H9 (cell line): ENCODE measurements at places on chromosomes 11 and 22. TPM values are rescaled to one million over a fixed set of nuclear protein-coding genes. Genes with fewer than 3 reads are reported as not detected.
A peak's percentile ranks its signal among the peaks of the same experiment; 100 is the strongest.

DNA sequence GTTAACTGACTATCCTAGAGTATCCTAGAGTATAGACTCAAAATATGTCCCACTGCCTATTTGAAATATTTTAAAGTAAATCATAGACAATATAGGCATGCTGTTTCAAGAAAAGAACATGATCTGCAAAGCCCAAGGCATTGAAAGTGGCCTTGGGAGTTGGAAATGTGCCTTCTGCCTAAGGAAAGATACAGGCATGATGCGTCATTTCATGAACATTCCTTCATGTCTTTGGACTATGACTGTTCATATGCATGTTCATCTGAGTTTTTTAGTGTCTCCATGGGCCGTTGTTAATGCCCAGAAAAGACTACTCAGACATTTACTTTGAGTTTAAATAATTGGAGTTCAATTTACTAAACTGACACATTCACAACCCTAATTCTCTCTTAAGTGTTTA, 69.7 kb upstream of the PRDM11 start:
- H3K27ac ChIP-seq = no peak overlapping the region
- no peaks in the 10 kb centered on the region for H3K27me3 ChIP-seq
- no peak for DNase-seq
- H3K4me3 ChIP-seq = no peak overlapping the region
- no peaks in the 10 kb centered on the region for H3K36me3 ChIP-seq
- no peaks in the 10 kb centered on the region; the same call in 1 of the 2 replicates for H3K4me1 ChIP-seq

GRCh38 chr11:706957-707816, 1.2 kb downstream of the EPS8L2 start:
- no peaks in the 10 kb centered on the region for H3K27me3 ChIP-seq
- peaks cover 6% of the 10 kb centered on the region; the same call in 1 of the 2 replicates for H3K36me3 ChIP-seq
- no peak overlapping the region for H3K27ac ChIP-seq
- peak; percentile 78 for DNase-seq
- peaks cover 5% of the 10 kb centered on the region; the same call in 1 of the 2 replicates for H3K4me1 ChIP-seq

- DNase-seq = peak; percentile 49
- no peak overlapping the region for H3K27ac ChIP-seq
- no peaks in the 10 kb centered on the region for H3K4me1 ChIP-seq
- no peak overlapping the region for H3K4me3 ChIP-seq
Measured at GRCh38 chr11:31641477-31642062, 132.0 kb downstream of the ELP4 start.

- no peaks in the 10 kb centered on the region for H3K27me3 ChIP-seq
- H3K4me3 ChIP-seq = no peak overlapping the region; the same call in 1 of the 2 replicates
- peaks cover 2% of the 10 kb centered on the region; the same call in 1 of the 2 replicates for H3K4me1 ChIP-seq
- no peaks in the 10 kb centered on the region for H3K36me3 ChIP-seq
Measured at GRCh38 chr11:108871152-108871551, 206.3 kb downstream of the DDX10 start.

DNA sequence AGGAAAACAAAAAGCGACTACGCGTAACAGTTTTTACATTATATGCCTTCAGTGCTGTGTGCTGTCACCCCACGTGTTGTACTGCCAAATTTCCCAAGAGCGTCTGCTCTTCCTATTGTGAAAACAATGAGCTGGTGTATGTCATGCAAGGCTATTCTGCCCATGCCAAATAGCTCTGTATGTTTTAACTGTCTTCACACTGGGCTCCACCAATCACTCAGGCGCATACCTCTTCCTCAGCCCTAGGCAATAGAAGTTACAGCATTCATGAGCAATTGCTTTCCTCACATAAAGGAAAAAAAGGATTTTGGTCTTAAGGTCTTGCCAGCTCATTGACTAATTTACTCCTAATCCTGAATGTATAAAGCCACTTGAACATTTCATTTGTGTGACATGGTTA, 606.8 kb downstream of the NTM start:
- no peaks in the 10 kb centered on the region for H3K27me3 ChIP-seq
- peak; percentile 39 for DNase-seq
- H3K36me3 ChIP-seq = no peaks in the 10 kb centered on the region
- peak overlapping the region; percentile 71 for H3K27ac ChIP-seq
- peaks cover 12% of the 10 kb centered on the region for H3K4me1 ChIP-seq
- 0 out of 3 replicates have a peak overlapping the region, but pooled peaks have one; percentile 24 for H3K4me3 ChIP-seq

DNA sequence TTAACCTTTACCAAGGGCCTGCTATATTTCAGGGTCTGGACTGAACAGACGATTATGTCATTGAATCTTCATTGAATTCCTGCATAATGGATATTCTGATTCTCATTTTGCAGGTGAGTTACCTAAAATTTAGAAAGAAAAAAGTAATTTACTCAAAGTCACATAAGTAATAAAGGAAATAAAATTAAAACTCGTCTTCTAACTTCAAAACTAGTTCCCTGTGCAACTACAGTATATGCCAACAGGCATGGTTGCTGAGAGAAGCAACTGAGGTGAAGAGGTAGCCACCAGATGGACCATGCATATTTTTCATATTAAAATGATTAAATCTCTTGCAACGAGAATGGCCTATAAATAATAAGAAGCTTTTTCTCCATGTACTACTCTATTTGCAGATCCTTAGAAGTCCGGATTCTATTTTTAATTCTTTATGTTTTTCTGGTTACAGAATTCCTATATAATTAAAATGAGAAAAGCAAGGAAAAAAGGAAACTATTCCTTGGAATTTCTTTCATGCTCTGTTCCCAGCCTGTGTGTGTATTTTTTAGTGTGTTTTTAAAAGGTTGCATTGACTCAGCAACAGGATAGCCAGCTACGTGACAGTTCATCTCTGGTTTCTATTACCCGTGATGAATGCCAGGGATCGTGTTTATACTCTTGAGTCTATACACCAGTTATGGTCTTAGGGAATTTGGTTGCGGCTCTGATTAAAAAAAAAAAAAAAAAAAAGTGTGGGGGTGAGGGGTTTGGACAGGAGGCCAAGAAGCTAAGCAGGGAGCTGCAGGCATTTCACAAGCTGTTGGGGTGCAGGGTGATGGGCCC, 186.8 kb downstream of the ETS1 start:
- DNase-seq = no peak
- H3K4me3 ChIP-seq = no peak overlapping the region
- no peaks in the 10 kb centered on the region for H3K36me3 ChIP-seq
- H3K4me1 ChIP-seq = no peaks in the 10 kb centered on the region
- no peaks in the 10 kb centered on the region for H3K27me3 ChIP-seq
- no peak overlapping the region for H3K27ac ChIP-seq

DNA sequence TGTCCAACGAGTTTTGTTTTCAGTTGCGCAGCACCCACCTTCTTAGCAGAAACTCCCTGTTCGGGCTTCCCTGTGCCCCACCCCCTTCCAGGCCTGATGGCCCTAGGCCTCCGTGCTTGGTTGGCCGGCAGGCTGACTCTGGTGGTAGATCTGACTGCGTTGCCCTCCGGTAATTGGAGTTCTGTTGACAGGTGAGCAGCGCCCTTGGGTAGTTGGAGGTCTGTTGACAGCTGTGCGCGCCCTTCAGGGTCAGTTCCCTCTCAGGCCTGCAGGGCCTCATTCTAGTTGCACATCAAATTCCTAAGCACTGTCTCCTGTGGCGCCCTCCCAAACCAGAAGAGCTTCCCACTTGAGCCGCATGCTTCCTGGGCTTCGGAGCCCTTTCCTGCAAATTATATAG, 776 bp downstream of the DGCR6 start:
- DNase-seq = no peak
- H3K4me1 ChIP-seq = no peaks in the 10 kb centered on the region
- H3K27me3 ChIP-seq = no peaks in the 10 kb centered on the region
- no peaks in the 10 kb centered on the region for H3K36me3 ChIP-seq
- H3K27ac ChIP-seq = no peak overlapping the region

DNA sequence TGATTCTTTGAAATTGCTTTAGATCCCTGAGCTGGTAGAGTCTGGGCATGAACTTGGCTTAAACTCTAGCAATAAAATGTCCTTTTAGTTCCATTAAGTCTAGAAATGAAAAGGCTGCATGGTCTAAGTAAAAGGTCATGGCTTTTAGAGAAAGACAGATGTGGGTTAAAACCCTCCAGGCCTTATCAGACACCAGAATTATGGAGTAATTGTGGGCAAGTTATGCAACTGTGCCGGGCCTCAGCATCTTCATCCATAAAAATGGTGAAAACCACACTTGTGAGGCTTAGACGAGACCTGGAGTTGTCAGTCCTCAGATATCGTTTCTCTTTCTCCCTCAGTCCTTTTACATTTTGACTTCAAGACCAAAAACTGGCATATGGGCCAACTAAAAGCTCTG, 597.9 kb upstream of the KIRREL3 start:
- DNase-seq = no peak
- no peaks in the 10 kb centered on the region for H3K36me3 ChIP-seq
- H3K4me1 ChIP-seq = no peaks in the 10 kb centered on the region; the same call in 1 of the 2 replicates
- H3K27me3 ChIP-seq = no peaks in the 10 kb centered on the region
- no peak overlapping the region for H3K27ac ChIP-seq

- no peak overlapping the region for H3K27ac ChIP-seq
- DNase-seq = no peak
- no peak overlapping the region for H3K4me3 ChIP-seq
- H3K27me3 ChIP-seq = peaks cover 32% of the 10 kb centered on the region; the same call in 1 of the 2 replicates
Measured at GRCh38 chr11:2595204-2595603, 104.6 kb downstream of the KCNQ1OT1 start.

GRCh38 chr11:104104201-104104600, 59.7 kb downstream of the PDGFD start:
- no peaks in the 10 kb centered on the region for H3K27me3 ChIP-seq
- peaks cover 3% of the 10 kb centered on the region; the same call in 1 of the 3 replicates for H3K36me3 ChIP-seq
- DNase-seq = no peak
- H3K4me1 ChIP-seq = no peaks in the 10 kb centered on the region
- H3K27ac ChIP-seq = no peak overlapping the region
- H3K4me3 ChIP-seq = no peak overlapping the region

GRCh38 chr11:14259186-14259784, 99.7 kb downstream of the RRAS2 start:
- DNase-seq = no peak
- H3K27me3 ChIP-seq = no peaks in the 10 kb centered on the region
- H3K4me1 ChIP-seq = no peaks in the 10 kb centered on the region
- peaks cover 8% of the 10 kb centered on the region for H3K36me3 ChIP-seq
- H3K27ac ChIP-seq = no peak overlapping the region

The NRGN gene
- total RNA-seq = 6.4 and 7.0 TPM in 2 replicates

The OR4A47 gene
- total RNA-seq = not detected in 2 replicates

The OR56A1 gene
- 0.07 TPM in 2 replicates for total RNA-seq

The TIMP3 gene
- total RNA-seq = 0.86 and 0.87 TPM in 2 replicates

The EMID1 gene
- 4.5 and 5.4 TPM in 2 replicates for total RNA-seq

The MPPED2 gene
- total RNA-seq = 2.6 and 4.7 TPM in 2 replicates

The SHISA8 gene
- 0.72 and 1.4 TPM in 2 replicates for total RNA-seq

The ACR gene
- 0.35 TPM in 1 of 2 replicates, not detected in the other for total RNA-seq

The ALDH3B1 gene
- not detected in 2 replicates for total RNA-seq

The DGAT2 gene
- 2.6 and 2.8 TPM in 2 replicates for total RNA-seq
